ENCODE measurements at places on chromosomes 5 and 9. TPM values are rescaled to one million over a fixed set of nuclear protein-coding genes. Genes with fewer than 3 reads are reported as not detected.
A peak's percentile ranks its signal among the peaks of the same experiment; 100 is the strongest.

- H3K4me1 ChIP-seq: no peaks in the 10 kb centered on the region
- H3K36me3 ChIP-seq: no peaks in the 10 kb centered on the region
- no peaks in the 10 kb centered on the region for H3K27me3 ChIP-seq
- no peak overlapping the region for H3K4me3 ChIP-seq
- no peak overlapping the region for H3K27ac ChIP-seq
Observed at GRCh38 chr5:117379521-117379920, 804.9 kb upstream of the SEMA6A start.

DNA sequence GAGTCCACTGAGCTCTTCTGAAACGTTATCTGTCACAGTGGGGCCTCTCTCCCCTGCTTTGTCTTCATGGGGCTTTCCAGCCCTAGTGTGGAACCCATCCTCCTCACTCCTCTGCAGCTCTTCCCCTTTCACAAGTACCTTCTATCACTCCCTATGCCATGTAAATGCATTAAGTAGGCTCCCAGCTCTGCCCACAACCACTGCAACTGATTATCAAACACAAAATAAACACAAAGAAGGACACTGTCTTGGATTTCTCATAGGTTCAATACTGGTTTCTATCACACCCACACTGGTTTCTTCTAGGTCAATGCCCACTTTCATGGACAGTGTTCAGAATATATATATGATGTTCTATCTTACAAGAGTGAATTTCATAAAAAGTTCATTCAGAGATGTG lies 139.4 kb downstream of the GNAQ start:
- H3K27ac ChIP-seq: no peak overlapping the region
- H3K4me3 ChIP-seq: no peak overlapping the region
- no peaks in the 10 kb centered on the region for H3K27me3 ChIP-seq
- no peaks in the 10 kb centered on the region for H3K4me1 ChIP-seq
- no peak for DNase-seq
- H3K36me3 ChIP-seq: no peaks in the 10 kb centered on the region

DNA sequence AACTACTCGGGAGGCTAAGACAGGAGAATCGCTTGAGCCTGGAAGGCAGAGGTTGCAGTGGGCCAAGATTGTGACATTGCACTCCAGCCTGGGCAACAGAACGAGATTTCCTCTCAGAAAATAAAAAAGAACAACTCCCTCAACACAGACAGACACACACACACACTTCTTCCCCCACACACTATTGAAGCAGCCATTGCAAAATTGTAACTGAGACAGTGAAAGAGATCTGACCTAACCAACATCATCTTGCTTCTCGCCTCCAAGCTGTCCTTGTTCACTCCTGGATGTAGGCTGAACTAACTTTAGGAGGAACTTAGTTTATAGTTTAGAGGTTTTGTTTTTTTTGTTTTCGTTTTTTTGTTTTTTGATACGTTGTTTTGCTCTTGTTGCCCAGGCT lies 13.0 kb upstream of the PLIN2 start:
- no peaks in the 10 kb centered on the region for H3K4me1 ChIP-seq
- H3K27ac ChIP-seq: no peak overlapping the region
- no peak overlapping the region for H3K4me3 ChIP-seq

- no peaks in the 10 kb centered on the region for H3K4me1 ChIP-seq
- no peak overlapping the region for H3K27ac ChIP-seq
- H3K36me3 ChIP-seq: no peaks in the 10 kb centered on the region
- peaks cover 10% of the 10 kb centered on the region for H3K27me3 ChIP-seq
- DNase-seq: no peak
Observed at GRCh38 chr9:14351221-14351836, 37.4 kb upstream of the NFIB start.

DNA sequence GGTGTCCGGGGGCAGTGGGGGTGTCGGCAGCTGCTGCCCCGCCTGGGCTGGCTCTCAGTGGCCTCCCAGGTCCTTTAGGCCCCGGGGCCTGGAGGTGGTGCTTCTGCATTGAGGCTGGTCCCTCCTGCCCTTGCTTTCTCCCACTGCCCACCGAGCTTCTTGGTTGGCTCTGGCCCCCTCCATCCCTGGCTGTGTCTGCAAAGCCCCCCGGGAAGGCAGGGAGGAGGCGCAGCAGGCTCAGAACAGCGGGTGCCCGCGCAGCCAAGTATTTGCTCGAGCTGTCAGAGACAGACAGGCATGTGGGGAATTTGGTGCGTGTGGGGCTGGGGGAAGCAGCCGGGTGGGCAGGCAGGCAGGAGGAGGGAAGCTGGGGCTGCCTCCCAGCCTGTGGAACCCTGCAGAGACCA lies 11.5 kb downstream of the CXXC5 start:
- no peak for DNase-seq
- H3K36me3 ChIP-seq: no peaks in the 10 kb centered on the region

DNA sequence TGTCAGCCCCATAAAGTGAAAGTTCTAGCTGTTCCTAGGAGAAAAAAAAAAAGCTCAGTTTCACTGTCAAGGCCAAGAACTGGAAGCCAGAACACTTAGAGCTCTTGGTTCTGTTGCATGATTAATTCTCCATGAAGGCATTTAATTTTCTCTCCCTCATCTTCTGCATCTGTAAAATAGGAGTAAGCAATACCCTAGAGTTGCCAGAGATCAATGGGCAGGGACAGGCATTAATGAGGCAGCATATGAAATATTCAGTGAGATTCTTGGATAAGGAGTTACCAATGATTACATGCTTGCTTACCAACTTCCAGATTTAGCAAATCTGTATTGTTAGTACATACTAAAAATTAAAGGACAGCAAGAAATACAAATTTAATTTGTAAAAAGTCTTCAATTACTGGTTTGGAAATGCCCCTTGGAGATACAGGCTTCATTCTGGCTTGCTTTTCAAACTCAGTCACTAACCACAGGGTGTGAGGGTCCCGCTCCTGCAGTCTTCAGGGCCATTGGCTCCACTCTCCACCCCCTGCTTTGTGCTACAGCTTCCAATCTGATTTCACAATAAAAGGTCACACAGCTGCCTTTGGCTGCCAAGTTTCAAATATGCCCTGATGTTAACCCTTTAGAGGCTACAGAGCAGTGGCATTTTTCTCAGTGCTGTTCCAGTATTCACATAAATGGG lies 624.6 kb downstream of the BNC2 start:
- no peak overlapping the region for H3K4me3 ChIP-seq
- no peaks in the 10 kb centered on the region for H3K4me1 ChIP-seq
- H3K36me3 ChIP-seq: no peaks in the 10 kb centered on the region
- DNase-seq: no peak
- H3K27ac ChIP-seq: no peak overlapping the region
- H3K27me3 ChIP-seq: no peaks in the 10 kb centered on the region

GRCh38 chr5:53323943-53324642 lies 156.3 kb upstream of the FST start:
- H3K4me3 ChIP-seq: no peak overlapping the region
- H3K4me1 ChIP-seq: no peaks in the 10 kb centered on the region
- no peaks in the 10 kb centered on the region for H3K36me3 ChIP-seq
- H3K27ac ChIP-seq: no peak overlapping the region
- no peak for DNase-seq
- no peaks in the 10 kb centered on the region for H3K27me3 ChIP-seq

GRCh38 chr5:149038336-149039080 lies 24.4 kb downstream of the SH3TC2 start:
- no peak for DNase-seq
- H3K4me3 ChIP-seq: no peak overlapping the region
- no peaks in the 10 kb centered on the region for H3K27me3 ChIP-seq
- H3K36me3 ChIP-seq: no peaks in the 10 kb centered on the region
- H3K4me1 ChIP-seq: no peaks in the 10 kb centered on the region

GRCh38 chr5:107541400-107541799 lies 129.3 kb downstream of the EFNA5 start:
- no peak overlapping the region for H3K4me3 ChIP-seq
- no peak for DNase-seq
- peaks cover 6% of the 10 kb centered on the region for H3K4me1 ChIP-seq
- no peaks in the 10 kb centered on the region for H3K27me3 ChIP-seq
- H3K27ac ChIP-seq: no peak overlapping the region

GRCh38 chr9:107312376-107313050 lies 29.4 kb downstream of the RAD23B start:
- H3K4me3 ChIP-seq: no peak overlapping the region
- DNase-seq: no peak
- peaks cover 15% of the 10 kb centered on the region for H3K4me1 ChIP-seq
- H3K27ac ChIP-seq: no peak overlapping the region
- no peaks in the 10 kb centered on the region for H3K27me3 ChIP-seq
- H3K36me3 ChIP-seq: peaks cover 17% of the 10 kb centered on the region

DNA sequence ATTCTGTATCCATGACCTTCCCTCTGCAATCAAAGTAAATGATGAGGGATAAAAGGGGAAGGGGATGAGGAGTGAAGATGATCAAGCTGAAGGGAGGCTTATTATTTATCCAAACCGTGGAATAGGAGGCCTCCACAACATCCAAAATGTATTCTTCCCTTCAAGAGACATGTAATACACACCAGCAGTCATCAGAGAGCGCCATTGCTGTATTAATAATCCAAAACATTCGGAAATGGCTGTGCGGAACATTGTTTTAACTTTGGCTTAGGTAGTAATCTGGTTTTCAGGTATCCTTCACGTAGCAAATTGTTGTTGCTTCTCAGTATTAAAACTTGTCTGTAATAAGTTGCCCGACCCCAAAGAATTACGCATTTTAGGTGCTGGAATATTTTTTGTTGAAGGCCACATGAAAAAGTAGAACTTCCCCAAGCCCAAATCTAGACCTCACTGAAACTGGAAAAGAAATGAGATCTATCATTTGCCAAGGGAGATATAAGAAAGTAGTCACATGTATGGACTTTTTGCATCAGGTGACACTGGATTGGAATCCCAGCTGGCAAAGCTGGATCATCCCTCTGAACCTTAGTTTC lies 2.6 kb upstream of the BOD1 start:
- H3K27ac ChIP-seq: no peak overlapping the region
- no peaks in the 10 kb centered on the region for H3K36me3 ChIP-seq
- no peak overlapping the region for H3K4me3 ChIP-seq
- DNase-seq: peak; percentile 65
- no peaks in the 10 kb centered on the region for H3K27me3 ChIP-seq

DNA sequence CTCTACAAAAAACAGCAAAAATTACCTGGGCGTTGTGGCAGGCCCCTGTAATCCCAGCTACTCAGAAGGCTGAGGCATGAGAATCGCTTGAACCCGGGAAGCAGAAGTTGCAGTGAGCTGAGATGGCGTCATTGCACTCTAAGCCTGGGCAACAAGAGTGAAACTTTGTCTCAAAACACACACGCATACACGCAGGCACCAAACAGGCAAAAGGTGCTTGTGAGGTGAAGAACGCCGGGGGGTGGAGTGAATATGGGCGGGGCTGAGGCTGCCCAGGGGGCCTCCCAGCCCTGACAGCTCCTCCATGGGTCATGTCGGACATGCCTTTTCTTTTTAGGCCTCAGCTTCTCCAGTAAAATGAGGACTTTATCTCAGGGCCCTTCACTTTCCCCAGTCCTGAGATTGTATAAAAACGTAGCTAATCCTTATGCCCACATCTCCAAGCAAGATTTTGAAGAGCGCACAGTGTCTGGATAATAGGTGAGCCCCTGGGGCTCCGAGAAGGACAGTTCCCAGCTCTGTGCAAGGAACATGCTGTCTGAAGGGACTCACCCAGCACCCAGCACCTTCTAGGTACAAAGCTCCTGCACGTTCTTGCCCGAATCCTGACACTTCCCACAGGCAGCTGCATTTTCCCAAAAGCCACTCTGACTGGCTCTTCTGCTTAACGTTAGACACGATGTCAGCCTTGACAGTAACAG lies 168.3 kb downstream of the COL23A1 start:
- H3K36me3 ChIP-seq: no peaks in the 10 kb centered on the region
- no peaks in the 10 kb centered on the region for H3K4me1 ChIP-seq
- H3K27me3 ChIP-seq: no peaks in the 10 kb centered on the region
- DNase-seq: no peak
- no peak overlapping the region for H3K4me3 ChIP-seq

DNA sequence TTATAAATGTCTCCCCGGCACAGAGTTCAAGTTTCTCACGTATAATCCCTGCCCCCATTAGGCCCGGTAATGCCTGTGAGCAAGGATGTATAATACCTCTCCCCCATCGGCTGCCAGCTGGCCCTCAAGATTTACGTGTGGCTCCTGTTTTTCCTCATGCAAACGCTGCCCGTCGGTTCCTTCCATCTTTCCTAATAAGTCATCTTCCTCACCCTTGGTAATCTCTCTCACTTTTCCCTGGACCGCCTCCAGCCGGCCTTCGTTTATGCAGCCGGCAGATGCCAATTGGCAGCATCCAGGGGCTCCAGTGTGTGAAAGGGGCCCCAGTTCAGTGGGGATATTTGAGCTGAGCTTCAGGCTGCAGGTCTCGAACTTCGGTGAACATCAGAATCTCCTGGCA lies 86.5 kb upstream of the NEURL1B start:
- no peaks in the 10 kb centered on the region for H3K27me3 ChIP-seq
- no peaks in the 10 kb centered on the region for H3K36me3 ChIP-seq
- DNase-seq: no peak
- H3K27ac ChIP-seq: no peak overlapping the region

DNA sequence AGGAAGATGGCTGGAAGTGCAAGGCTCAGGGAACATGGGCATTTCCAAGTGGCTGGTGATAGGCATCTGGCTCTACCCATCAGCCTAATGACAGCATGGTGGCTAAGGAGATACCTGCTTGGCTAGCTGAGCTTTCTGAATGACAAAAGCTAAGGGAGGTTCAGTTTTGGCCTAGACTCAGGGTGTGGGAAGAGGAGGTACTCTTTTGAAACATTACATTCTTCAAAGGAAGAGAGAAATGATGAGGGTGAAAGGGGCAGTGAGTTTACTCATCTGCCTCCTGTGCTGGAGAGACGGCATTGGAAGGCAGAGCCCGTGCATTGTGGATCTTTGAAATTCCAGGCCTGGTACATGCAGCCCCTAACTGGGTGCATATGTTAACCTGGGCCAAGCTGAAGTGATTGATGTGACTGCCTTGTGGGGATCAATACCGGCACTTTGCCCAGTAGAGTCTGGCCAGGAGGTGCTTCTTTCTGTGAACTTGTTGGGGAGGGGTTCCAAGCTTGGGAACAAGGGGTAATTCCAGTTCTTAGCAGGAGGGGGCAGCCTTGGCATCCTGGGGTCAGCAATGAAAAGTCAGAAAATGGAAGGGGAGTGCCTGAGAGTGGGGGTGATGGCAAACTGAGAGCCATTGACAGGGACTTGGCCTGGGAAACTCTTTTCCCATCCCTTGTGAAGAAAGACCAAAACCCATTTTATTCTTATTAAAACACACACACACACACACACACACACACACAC lies 108.6 kb downstream of the ACER2 start:
- H3K4me1 ChIP-seq: no peaks in the 10 kb centered on the region
- H3K27ac ChIP-seq: no peak overlapping the region
- no peaks in the 10 kb centered on the region for H3K27me3 ChIP-seq
- DNase-seq: no peak

GRCh38 chr5:116451905-116452450 lies 122.6 kb downstream of the SEMA6A start:
- H3K4me1 ChIP-seq: no peaks in the 10 kb centered on the region
- no peak overlapping the region for H3K27ac ChIP-seq
- no peaks in the 10 kb centered on the region for H3K27me3 ChIP-seq

- H3K4me3 ChIP-seq: no peak overlapping the region
- no peaks in the 10 kb centered on the region for H3K27me3 ChIP-seq
- no peaks in the 10 kb centered on the region for H3K4me1 ChIP-seq
- DNase-seq: peak; percentile 40
- H3K36me3 ChIP-seq: no peaks in the 10 kb centered on the region
- no peak overlapping the region for H3K27ac ChIP-seq
Observed at GRCh38 chr5:112848116-112848811, 12.8 kb upstream of the SRP19 start.

GRCh38 chr5:31886206-31886605 lies 247.3 kb downstream of the PDZD2 start:
- DNase-seq: no peak
- no peak overlapping the region for H3K27ac ChIP-seq
- no peaks in the 10 kb centered on the region for H3K4me1 ChIP-seq
- no peaks in the 10 kb centered on the region for H3K36me3 ChIP-seq
- H3K4me3 ChIP-seq: no peak overlapping the region
- H3K27me3 ChIP-seq: no peaks in the 10 kb centered on the region

Gene PCDHA11
- not detected for total RNA-seq

Gene TLX3
- total RNA-seq: not detected

Gene MGAT4B
- total RNA-seq: 114 TPM

Gene PDE6A
- total RNA-seq: not detected

Gene TMEM215
- total RNA-seq: not detected
